M059J (cell line): ENCODE measurements at places on chromosomes 5 and 9. TPM values are rescaled to one million over a fixed set of nuclear protein-coding genes. Genes with fewer than 3 reads are reported as not detected.

DNA sequence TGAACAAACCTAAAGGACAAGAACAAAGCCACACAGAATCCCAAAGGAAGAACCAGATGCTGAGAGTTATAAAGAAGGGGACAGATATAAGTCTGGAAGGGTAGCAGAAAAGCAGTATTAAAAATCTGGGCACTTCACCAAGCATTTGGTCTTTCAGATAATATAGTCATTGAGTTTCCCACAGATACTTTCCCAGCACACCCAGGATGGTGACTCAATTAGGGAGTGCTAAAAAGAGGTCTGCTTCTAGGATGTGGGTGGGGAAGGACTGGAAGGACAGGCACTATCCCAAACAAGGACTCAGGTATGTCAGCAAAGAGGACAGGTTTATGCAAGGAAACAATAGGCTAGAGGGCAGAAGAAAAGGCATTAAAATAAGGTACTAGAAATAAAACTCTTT, 59.3 kb downstream of the DIAPH1 start:
- DNase-seq = peak; percentile 33

- peak; percentile 11 for DNase-seq
Measured at GRCh38 chr9:3436629-3437420, 89.0 kb downstream of the RFX3 start.

Gene NR2F1-AS1
- total RNA-seq = 25.2 and 34.4 TPM in 2 replicates

DNA sequence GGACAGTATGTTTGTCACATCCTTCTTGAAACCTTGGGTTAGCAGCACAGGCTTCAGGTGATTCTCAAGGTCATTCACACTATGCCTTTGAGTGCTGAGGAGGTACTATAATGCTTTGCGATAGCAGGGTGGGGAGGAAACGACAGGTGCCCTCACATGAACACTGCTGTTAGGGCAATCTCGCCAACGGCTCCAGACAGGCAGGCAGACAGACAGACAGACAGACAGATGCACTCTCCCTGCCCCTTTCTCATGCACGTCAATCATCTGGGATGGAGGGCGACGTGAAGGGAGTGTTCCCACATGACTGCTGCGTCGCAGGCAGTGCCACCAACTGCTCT, 82.9 kb downstream of the RAPGEF1 start:
- no peak for DNase-seq

DNA sequence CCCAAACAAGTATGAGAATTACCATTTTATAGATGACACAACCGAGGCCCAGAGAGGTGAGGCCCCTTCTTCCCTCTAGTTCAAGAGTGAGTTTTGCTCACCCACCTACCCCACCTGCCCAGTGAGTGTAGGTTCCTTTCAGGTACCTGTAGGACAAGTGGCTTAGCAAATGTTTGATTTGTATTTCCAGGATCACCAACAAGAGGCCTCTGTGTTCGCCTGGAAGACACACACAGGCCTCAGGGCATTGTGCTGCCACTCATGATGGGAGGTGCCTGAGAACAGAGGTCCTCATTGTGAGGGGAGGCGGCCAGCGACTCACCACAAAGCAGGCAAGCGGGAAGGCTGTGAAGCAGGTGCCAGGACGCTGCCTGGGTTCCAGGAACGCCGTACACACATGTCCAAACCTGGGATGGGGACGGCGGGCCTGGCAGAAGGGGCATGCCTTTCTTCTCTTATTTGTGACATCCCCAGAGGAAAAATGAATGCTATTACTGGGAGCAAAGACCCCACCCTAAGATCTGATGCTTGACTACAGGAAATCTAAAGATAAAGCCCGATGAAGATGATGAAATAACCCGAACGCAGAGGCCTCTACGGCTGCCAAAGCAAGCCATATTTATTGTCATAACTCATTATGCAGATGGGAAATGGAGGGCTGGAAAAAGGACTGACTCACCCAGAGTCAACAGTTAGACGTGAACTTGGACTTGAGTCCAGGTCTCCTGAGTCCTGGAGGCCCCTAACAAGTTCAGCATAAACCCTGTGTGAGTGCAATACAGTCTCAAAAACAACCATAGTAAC, 60.2 kb upstream of the SLC25A51 start:
- peak; percentile 90 for DNase-seq

DNA sequence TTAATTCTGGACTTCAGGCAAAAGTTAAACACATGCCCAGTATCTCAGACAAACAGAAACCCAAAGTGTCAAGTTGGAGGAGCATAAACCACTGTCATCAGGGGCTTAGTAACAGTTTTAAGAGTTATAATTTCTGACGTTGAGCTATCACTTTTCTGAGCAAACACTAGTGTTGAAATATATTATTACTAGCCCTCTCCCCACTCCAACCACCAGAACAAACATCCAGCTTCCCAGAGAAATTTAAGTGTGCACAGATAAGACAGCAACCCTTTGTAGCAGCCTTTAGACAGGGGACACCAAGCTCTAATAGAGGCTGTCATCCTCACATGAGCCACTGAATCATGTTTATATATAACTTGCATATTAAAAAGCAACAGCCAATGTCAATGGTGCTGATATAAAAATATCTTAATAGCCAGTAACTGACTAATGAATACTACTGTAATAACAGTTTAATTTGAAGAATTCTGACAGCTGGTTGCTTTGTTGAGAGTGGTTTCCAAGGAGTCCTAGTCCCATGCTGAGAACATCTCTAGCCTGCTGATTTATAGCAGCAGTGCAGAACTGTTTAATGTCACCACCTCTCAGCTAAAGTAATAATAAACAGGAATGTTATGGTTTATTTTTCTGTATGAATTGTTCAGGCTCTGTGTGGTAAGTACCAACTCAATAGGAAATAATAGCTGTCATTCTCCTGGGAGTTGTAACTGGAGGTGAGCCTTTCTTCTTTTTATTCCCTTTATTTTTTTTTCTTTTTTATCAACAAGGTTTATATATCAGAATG, 528.7 kb upstream of the ZNF608 start:
- DNase-seq = peak; percentile 56

GRCh38 chr9:107635803-107636174, 146.2 kb upstream of the KLF4 start:
- no peak for DNase-seq

Gene FAXDC2
- total RNA-seq = 3.4 and 5.5 TPM in 2 replicates

GRCh38 chr5:170441393-170441784, 52.2 kb upstream of the KCNMB1 start:
- no peak for DNase-seq

DNA sequence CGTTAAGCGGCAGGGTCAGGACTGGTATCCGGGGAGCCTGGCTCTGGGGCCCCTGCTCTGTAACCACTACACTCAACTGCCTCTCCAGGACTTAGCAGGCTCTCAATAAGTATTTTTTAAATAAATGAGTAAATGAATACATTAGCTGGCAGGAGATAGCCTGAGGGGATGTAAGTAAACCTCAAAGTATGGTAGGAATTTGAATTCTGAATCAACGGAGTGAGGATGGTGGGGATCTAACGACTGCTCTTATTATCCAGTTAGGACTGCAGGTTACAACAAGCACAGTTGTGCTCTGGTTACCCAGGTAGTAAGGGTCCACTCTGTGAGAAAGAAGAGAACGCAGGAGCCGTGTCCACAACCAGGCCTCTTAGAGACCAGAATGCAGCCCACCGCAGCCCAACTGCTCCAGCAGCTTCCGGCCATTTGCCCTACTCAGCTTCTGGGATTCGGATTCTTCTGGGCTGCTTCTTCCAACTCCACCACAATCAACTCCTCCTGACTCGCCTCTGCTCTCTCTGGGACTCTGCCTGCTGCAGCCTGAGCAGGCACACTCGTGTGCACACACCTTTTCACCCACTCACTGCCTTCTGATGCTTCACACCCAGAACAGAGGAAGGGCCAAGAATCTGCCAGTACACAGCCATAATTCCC, 52.6 kb downstream of the MED27 start:
- peak; percentile 96 for DNase-seq

- DNase-seq = no peak
Measured at GRCh38 chr5:10708189-10708944, 52.7 kb downstream of the DAP start.

DNA sequence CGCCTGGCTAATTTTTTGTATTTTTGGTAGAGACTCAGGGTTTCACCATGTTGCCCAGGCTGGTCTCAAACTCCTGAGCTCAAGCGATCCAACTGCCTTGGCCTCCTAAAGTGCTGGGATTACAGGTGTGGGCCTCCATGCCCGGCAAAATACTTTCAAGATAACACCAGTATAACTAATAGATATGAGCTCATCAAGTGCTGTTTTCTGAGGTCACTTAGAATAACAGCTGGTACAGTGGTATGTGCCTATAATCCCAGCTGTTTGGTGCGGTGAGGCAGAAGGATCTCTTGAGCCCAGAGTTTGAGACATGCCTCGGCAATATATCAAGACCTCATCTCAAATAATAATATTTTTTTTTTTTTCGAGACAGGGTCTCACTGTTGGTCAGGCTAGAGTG, 30.5 kb upstream of the CREBRF start:
- no peak for DNase-seq
